ENCODE measurements at places on chromosomes 4 and X.
A peak's percentile ranks its signal among the peaks of the same experiment; 100 is the strongest.

DNA sequence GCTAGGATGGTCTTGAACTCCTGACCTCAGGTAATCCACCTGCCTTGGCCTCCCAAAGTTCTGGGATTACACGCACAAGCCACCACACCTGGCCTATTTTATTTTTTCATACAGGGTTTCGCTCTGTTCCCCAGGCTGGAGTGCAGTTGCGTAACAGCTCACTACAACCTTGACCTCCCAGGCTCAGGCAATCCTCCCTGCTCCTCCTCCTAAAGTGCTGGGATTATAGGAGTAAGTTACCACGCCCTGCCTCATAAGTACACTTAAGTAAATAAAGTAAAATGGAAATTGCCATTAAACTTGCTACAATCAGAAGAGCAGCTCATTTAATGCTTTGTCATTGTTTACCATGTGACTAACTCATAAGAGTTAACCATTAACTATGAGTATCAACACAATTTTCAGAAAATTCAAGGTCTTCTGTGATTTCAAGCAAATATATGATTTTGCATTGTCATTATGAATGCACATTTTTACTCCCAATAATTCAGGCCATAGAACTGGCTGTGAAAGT, 12.3 kb downstream of the UGDH start:
- no peak for DNase-seq

GRCh38 chr4:38675146-38676121, 11.4 kb downstream of the KLF3 start:
- peak; percentile 53 for DNase-seq

DNA sequence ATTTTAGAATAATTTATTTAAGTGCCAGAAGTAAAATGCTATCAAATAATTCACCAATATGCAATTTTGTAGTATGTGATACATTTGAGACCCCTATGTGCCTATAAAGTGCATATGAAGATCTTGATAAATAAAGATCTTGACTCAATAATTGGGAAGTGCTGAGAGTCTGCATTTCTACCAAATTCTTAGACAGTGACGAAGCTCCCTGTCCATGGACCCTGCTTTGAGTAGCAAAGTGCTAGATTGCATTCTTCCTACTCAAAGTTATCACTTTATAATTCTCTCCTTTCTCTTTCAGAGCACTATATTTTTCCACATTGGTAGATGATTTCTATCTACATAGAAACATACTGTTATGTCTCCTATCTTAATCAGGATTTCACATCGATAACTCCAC, 1393.9 kb downstream of the ARAP2 start:
- DNase-seq = no peak

- DNase-seq = no peak
Measured at GRCh38 chr4:2368746-2369437, 49.6 kb downstream of the ZFYVE28 start.

DNA sequence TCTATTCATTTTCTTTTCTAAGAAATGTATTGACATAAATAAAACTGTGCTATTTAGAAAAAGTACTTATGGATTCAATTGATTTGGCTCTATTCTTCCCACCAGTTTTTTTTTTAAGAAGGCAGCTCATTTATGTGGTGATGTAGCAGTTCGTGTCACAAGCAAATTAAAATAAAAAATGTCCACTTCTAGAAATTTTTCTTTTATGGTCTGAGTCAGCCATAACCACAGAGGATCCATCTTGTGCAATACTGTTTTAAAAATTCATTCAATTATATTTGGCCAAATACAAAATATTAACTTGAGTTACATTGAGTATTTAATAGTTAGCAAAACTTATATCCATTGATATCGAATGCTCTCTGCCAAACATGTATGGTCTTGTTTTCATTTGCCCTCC, 207.9 kb upstream of the FAT1 start:
- no peak for DNase-seq

- DNase-seq = no peak
Measured at GRCh38 chrX:121579016-121579760, 531.8 kb downstream of the GLUD2 start.

DNA sequence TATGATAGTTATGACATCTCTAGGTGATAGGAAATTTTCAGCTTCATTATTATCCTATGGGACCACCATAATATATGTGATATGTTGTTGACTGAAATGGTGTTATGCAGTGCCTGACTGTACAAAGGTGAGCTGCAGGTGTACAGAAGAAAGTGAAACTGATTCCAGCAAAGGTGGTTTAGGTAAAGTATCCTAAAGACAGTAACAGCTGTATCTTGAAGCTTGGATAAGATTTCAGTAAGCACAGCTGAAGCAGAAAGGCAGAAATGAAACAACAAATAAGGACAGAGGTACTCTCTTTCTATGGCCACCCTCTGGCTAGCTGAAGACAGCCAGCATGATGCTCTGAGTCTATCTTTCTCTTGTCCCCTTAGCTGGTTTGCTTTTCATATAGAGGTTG, 30.0 kb upstream of the PGK1 start:
- no peak for DNase-seq

DNA sequence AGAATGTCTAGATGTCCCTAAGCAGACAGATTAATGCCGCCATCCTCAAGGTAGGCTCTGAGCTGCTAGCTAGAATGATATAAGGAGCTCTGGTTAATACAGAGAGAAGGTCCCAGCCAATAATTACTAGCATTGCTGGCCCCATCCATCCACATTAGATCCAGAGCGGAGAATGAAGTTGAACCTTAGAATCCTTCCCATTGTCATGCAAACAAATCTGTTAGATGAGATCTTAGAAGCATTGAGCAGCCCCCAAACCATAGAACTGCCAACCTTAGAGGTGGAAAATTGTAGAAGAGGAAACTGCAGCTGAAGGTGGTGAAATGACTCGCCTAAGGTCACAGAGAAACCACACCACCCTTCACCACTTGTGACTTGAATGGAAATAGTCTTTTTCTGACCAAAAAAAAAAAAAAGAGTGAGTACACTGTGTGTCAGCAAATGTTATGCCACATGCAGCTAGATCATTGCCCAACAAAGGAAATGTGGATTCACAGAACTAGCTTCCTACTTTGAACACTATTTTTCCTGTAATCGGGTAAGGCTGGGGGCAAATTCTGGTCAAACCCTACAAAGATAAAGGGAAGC, 162.1 kb downstream of the SMIM20 start:
- DNase-seq = no peak

GRCh38 chrX:124208660-124209059, 123.8 kb upstream of the TEX13D start:
- DNase-seq = no peak

DNA sequence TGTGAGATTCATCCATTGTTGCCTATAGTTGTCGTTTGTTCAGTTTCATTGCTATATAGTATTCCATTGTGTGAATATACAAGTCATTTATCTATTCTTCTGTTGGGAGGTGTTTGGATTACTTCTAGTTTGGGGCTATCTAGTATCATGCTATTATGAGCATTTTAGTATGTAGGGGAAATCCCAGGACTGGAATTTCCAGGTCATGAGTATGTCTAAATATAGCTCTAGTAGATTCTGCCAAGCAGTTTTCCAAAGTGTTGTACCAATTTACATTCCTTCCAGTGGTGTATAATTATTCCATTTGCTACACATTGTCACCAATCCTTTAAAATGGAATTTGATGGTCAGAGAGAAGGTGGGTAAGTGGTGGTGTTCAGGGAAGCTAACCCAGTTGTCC, 30.1 kb downstream of the EGFL6 start:
- no peak for DNase-seq

DNA sequence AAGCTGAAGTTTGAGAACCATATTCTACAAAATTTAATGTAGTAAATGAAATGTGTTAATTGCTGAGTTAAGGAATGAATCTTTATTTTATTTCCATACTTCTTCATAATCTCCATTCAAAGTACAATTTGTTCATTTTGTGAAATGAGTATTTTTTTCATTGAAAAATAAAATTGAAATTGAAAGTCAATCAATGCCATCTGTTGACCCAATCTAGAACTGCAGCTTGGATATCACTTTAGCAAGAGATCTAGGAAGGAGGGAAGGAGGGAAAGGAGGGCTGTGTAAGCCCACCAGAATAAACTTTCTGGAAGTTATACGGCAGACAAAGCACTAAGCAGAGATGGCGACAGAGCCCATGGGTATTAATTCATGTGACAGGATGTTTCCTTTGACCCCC, 128.4 kb downstream of the ZMAT1 start:
- no peak for DNase-seq

DNA sequence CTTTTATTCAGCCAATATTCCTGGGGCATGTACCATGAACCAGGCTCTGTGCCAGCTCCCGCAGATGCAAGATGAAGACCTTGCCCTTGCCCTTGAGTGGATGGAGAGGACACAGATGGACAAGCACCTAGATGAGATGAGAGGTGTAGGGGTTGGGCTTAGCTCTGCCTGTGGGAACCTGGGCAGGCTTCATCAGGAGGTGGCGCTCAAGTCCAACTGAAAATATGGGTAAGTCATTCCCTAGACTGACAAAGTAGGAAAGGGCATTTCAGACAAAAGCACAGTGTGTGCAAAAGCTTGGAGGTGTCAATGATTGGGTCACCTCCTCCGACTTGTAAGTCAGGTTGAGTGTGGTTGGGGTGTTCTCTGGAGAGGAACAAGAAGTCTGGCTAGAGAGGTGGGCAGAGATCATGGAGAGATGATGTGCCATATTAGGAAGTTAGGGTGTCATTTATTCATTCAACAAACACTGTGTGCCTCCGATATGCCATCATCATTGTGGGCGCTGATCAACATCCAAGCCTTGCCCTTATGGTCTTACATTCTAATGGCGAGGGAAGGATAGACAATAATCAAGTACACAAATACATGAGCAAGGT, 64.6 kb downstream of the ANAPC4 start:
- DNase-seq = no peak

GRCh38 chrX:133911825-133912495, 73.4 kb downstream of the GPC3 start:
- DNase-seq = no peak

GRCh38 chr4:6562931-6563901, 11.8 kb upstream of the MAN2B2 start:
- no peak for DNase-seq

GRCh38 chr4:86940920-86941460, 6.2 kb downstream of the AFF1 start:
- no peak for DNase-seq

DNA sequence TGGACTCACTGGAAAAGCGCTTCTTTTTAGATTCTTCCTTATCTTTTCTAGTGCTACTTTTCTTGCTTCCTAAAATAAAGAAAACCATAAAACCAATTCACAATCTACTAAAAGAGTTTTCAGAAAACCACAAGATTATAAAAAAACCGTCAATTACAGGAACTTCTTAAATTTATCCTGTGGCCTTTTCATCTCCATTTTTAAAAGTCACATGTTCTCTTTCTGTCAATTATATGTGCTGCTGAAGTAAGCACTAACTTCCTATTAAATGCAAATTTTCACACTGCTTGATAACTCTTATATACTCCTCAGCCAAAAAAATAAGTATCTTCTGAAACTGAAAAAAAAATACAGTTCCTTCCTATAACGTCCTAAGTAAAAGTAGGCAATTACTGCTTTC, 32.8 kb downstream of the CENPC start:
- no peak for DNase-seq

GRCh38 chr4:32140636-32141035, 1420.5 kb downstream of the PCDH7 start:
- no peak for DNase-seq

- DNase-seq = no peak
Measured at GRCh38 chr4:53119680-53120079, 246.2 kb downstream of the SCFD2 start.

- no peak for DNase-seq
Measured at GRCh38 chrX:153063315-153063714, 7.0 kb downstream of the PNMA3 start.

DNA sequence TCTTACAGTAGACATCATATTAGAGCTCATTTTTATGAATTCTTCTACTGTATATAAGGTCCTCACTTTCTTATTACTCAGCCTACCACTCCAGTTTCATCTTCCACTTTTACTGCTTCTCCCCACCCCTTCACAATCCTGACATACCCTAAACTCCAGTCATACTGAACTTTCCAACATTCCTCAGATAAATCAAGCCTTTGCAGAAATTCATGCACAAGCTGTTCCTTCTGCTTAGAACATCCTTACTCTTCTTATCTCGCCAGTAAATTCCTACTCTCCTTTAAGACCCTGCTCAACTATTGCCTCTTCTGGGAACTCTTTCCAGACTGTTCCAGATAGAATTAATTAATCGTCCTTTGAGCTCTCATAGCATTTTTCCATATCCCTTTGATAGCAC, 24.8 kb downstream of the RTL9 start:
- DNase-seq = no peak

DNA sequence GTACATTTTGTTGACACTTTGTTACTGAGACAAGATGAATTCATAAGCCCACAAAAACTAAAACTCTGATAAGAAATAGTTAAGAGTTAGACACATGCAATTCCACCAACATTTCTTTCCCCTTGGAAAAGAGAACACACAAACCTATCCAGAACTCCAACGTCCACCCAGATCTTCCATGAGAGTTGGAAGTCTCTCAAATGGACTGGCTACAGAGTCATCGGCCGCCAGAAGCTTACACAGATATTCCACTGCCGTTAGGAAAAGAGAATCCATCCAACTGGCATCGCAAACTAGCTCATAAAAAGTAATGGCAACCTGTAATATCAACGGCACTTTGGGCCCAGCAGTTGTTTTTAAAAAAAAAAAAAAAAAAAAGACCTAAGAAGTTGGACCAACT, 114.7 kb downstream of the PRKX start:
- DNase-seq = no peak

GRCh38 chr4:80812145-80812544, 218.4 kb upstream of the BMP3 start:
- no peak for DNase-seq

GRCh38 chr4:97761445-97762114, 381.7 kb downstream of the STPG2 start:
- no peak for DNase-seq

- DNase-seq = no peak
Measured at GRCh38 chrX:105645667-105646357, 176.5 kb upstream of the NRK start.

DNA sequence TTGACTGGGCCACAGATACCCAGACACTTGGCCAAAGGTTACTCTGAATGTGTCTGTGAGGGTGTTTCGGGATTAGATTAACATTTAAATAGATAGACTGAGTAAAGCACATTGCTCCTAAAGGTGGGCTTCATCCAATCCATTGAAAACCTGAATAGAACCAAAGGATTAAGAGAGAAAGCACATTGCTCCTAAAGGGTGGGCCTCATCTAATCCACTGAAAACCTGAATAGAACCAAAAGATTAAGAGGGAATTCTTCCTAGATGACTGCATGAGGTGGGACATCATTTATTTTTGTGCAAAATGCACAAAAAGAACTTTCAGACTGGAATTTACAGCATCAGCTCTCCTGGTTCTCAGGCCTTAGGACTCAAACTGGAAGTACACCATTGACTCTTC, 351.2 kb upstream of the PCDH10 start:
- no peak for DNase-seq

Data from activated naive CD4-positive, alpha-beta T cell (primary cell).